ENCODE measurements at places on chromosomes 13 and 19.

DNA sequence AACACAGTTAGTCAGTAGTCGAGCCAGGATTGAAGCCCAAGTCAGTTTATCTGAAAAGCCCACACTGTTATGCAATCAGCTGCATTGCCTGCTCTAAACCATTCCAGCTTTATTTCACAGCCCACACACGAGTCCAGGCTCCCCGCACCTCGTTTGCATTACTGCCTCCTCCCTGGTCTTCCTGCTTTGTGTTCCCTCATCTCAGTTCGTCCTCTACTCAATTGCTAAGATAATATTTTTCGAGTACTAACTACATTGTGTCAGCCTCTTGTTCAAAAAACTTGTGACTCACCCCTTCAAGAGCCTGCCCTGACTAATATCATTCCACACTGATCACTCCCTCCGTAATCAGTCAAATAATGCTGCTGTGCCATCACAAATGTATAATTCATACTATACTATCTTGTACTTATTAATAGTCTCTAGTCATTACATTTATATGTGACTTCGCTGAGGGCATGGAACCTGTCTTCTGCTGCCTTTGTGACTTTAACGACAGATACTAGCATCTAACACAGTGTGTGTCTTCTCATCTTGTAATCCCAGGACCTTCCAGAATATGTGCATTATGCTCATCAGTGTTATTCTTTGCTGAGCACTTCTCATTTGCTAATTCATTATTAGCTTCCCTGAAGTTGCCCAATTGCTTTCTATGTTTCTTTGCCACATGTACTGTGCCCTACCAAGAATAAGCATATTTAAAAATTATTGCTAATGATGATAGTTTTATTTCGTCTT lies 26.2 kb upstream of the WDFY2 start:
- no peak for DNase-seq

GRCh38 chr19:46349311-46349993 lies 2.6 kb downstream of the PPP5C start:
- DNase-seq, result no peak

- DNase-seq, result no peak
Measured at GRCh38 chr13:113357529-113357928, 6.4 kb downstream of the GRTP1 start.

- no peak for DNase-seq
Measured at GRCh38 chr13:25966086-25966485, 85.7 kb downstream of the SHISA2 start.

- no peak for DNase-seq
Measured at GRCh38 chr19:17495639-17496296, 15.7 kb upstream of the PGLS start.

DNA sequence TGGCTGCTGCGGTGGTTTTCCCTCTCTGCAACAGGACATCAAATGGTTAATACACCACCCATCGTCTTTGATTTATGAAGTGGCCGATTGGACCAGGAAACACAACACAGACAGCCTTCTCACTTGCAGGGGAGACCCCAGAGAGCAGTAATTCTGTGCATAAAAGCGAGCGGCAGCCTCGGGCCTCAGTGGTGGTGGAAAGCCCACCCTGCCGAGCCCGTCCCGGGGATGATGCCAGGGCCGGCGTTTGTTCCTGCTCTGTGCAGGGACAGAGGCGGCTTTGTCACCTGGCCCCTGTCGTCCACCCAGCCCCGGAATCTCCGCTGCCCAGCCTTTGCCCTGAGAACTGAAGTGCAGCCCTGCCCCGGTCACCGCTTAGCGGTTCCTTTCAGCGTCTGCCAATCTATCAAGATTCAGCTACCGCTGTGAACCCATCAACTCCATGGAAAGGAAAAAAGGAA lies 184.4 kb downstream of the TSHZ3 start:
- no peak for DNase-seq

DNA sequence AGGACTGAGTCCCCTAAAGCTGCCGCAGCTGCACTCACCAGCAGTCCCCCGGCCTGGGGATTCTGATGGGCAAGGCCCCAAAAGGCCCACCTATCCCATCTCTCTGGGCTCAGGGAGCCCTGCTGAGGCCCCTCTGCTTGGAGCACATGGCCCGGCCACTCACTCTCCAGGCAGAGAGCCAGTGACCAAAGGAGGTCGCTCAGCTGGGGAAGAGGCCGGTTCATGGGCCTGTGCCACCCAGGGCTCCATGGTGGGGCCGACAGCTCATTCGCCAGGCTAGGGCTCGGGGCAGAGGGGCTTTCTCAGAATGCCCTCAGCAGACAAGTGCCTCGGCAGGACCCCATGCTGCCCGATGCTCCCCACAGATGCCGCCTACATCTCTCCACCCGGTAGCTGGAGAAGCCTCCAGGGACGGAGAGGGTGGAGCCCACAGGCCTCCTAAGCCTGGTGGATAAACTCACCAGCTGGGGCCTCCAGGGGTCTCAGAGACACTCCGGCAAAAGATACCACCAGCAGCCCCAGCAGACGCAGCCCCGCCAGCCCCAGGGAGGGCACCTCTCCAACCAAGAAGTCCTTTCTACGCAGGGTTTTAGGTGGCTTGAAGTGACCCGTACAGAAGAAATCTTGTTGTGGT lies 54.4 kb downstream of the MLLT1 start:
- no peak for DNase-seq

DNA sequence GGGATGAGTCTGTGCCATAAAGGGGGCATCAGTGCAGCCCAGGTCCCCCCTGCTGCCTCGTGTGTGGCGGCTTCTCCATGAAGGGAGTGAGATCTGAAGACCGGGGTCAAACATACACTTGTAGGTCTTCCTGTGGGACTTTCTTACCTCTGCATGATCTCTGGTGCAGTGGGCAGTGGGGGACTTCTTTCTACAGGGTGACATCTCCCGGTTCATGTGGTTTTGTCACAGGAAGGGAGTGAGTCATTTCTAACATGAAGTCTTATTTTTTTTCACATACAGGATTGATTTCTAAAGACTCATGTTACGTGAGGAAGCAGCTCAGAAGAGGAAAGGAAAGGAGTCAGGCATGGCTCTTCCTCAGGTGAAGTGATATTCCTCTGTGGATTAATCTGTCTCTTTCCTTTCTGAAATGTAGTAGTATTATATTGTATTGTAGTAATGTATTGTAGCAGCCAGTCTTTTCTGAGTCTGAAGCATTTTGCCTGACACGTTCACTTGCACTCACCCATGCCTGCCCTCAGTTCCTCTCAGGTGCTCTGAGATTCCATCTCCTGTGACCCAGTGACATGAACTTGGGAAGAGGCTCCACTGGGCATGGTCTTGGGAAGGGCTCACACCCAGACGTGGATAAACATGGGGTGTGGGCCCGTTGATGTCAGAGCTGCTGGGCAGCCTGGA lies 15.7 kb downstream of the ZNF808 start:
- DNase-seq, result no peak

DNA sequence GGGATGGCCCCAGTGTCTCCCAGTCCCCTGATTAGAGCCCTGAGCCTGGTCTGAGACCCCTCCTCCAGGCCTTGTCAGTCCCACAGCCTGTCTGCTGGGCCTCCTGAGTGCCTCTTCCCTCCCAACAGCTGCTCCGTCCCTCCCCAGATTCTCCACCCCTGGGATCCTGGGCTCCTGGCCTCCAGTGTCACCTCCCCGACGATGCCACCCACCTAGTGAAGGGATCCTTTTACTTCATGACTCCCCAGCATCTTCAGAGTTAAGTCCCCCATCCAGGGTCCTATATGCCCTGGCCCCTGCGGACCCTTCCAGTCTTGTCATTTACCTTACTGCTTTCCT lies 4.4 kb upstream of the PRX start:
- DNase-seq, result no peak

DNA sequence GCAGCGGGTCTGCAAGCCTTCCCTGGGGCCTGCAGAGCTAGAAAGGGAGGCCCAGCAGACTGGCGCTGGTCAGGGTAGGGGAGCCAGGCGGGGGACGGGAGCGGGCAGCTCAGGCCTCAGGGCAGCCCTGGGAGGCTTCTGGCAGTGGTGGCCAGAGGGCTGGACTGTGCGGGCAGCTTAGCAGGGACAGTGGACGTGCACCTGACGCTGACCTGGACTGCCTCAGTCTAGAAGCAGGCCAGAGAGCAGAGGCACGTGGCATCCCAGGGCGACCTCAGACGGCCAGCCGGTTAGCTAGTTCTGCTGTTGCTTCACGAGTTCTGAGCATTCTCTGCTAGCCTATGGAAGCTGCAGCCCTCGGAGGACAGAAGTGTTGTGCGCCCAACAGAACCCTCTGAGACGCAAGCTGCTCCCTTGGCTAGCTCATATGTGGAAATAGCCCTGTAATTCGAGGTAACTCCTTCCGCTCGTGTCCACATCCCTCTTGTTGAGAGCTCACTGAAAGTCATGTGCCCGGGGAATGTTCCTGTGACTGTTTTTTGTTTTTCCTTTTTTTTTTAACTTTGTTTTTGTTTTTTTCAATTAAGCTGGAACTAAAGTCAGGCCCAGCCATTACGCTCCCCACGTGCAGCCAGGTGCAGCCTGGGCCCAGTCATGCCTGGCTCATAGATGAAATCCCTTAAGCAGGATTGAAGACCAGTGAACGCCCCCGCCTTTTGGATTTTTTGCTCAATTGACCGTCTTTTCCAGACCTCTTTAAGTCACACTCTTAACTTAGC lies 1.9 kb upstream of the FAM174C start:
- DNase-seq, result no peak

- DNase-seq, result no peak
Measured at GRCh38 chr13:97802213-97802612, 151.3 kb upstream of the IPO5 start.

DNA sequence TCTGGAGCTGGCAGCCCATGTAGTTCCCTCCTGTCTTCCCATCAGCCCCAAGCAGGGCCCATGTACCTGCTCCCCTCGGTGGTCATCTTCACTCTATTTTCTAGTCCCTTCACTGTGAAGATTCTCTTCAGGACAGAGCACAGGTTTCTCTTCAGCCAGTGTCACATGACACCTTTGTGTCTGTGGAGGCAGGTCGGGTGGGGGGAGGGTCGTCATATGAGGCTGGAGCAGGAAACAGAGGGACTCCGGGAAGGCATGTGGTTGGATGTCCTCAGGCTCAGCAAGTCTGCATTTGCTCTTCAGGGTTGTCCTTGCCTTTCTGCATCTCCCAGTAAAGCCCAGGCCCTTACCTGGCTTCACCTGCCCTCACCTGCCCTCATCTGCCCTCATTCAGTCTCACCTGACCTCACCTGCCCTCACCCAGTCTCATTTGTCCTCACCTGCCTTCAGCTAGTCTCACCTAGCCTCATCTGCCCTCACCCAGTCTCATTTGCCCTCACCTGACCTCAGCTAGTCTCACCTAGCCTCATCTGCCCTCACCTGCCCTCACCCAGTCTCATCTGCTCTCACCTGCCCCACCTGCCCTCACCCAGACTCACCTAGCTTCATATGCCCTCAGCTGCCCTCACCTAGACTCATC lies 120.3 kb downstream of the ZDHHC20 start:
- no peak for DNase-seq

DNA sequence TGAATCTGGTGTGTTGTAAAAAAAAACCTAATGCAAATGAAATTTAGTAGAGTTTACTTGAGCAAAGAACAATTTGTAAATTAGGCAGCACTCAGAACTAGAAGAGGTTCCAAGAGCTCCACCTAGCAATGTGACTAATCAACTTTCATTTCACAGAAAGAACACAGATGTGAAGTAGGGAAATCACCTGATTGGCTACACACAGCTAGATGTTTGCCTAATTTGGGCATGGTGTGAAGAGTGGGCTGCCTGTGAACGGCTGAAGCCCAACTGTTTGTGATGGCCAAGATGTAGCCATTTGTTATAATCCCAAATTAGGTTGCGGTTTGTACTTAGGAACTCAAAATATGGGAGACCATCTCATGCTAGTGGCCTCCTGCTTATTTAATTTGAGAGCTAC lies 724.4 kb upstream of the SLITRK5 start:
- DNase-seq, result no peak

DNA sequence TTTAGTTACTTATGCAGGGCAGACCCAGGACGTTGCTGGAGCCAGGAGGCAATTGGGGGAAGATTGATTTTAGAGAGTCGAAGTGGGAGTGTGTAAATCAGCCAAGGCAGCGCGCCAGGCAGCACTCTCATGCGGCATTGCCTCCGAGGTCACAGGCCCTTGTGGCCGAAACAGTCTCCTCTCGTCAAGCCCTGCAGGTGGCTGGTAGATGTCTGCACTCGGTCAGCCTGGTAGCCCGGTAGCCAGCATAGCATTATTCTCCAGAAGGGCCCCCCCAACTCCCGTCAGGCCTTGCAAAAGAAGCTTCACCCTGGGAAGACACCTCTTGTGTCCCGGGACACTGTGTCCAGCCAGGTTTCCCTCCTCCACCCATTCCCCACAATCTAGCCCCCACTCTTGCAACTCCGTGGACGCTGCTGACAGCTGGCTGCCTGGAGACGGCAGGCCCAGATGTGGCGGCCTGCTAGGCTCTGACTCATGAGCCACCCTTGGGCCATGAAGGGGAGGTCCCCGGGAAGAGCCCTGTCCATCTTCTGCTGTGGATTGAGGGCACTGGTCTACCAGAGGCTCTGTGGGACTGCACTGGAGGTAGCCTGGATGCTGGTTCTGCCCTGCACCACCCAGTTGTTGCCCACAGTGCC lies 2.6 kb upstream of the PEPD start:
- DNase-seq, result no peak

GRCh38 chr13:79833991-79834390 lies 353.0 kb downstream of the NDFIP2 start:
- DNase-seq, result no peak

DNA sequence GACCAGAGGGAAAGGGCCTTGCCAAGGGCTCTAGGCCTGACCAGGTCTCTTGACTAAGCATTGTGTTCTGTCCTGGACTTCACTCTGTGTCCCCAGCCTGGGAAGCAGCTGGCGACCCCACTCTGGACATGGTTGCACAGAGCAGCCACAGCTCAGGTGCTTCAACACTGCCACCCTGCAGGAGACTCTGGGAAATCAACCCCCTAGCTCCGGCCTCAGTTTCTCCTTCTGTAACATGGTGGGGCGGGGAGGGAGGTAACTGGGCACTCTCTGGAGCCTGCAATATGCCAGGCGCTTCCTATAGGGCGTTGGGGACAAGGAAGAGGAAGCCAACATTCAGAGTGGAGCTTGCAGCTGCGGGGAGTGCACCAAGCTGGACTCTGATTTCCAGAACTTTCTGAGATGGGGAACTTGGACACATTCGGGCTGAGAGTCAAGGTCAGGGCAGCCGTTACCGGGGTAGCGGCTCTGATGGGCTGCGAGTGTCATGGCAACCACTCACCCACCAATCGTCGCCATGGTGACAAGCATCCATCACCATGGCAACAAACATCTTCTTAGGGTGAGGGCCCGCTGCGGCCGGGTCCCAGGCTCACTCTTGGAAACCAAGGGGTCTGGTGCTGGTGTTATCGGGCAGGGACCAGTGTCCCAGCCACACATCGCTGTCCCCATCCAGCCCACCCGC lies 12.8 kb downstream of the F2RL3 start:
- DNase-seq, result no peak

- DNase-seq, result no peak
Measured at GRCh38 chr19:11359421-11359820, 4.2 kb downstream of the PLPPR2 start.

DNA sequence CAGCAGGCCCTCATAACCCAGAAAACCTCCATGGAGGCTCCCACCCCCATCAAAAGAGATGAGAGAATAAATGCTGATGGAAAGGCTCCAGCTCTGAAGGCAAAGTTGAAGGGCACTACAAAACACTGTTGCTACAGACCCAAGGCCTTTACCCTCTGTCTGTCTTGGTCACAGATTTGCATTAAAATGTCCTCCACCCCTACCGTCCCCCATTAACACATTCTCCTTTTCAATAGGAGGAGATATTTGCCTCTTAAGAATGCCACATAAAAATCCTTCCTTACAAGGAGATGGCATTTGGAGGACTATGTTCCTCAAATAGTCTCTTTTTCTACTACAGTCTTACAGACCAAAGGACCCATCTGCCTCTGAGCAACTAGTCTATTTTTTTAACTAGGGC lies 361.5 kb downstream of the ENOX1 start:
- no peak for DNase-seq
